Lung (tissue), 17 donors: ENCODE measurements at places on chromosomes 1 and 21. TPM values are rescaled to one million over a fixed set of nuclear protein-coding genes. Genes with fewer than 3 reads are reported as not detected.

- DNase-seq: no peak
- no peaks in the 10 kb centered on the region for H3K36me3 ChIP-seq
- peak overlapping the region; percentile 33 for H3K27ac ChIP-seq
- peaks cover 20% of the 10 kb centered on the region for H3K4me1 ChIP-seq
- H3K4me3 ChIP-seq: no peak overlapping the region
These were observed 96.6 kb upstream of the HNRNPU start for GRCh38 chr1:244960904-244961303.

DNA sequence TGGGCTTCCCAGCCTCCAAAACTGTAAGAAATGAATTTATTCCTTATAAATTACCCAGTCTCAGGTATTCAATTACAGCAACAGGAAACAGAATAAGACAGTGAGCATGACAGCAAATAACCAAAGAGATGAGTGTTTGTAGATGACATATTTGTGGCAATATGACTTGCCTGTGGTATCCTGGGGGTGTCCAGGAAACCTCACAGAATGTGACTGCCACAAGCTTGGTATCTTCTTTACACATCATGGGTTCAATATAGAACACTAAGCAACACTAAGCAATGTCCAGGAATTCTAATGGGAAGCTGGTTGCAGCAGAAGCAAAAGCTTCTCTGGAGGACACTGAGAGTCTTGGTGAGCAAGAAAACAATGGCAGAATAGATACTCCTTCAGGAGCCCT lies 236.4 kb upstream of the BEND5 start:
- no peaks in the 10 kb centered on the region for H3K4me1 ChIP-seq
- H3K27ac ChIP-seq: no peak overlapping the region
- H3K27me3 ChIP-seq: no peaks in the 10 kb centered on the region
- DNase-seq: no peak
- H3K4me3 ChIP-seq: no peak overlapping the region

DNA sequence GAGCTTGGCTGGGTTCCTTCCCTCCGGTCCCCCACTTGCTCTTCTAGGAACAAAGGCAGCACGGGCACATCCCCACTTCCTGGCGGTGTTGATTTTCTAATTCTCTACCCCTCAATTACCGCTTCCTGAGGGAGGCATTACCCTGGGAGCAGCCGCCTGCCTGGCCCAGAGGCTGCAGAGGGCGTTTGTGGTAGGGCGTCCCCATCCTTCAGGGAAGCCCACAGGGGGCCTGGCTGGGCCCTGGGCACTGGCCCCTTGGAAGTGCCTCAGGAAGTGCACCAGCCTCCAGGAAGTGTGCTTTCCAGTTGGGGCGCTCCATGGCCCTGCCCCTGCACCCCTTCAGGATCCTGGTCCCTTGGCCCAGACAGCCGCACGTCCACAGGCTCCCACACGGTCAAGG lies 42.1 kb upstream of the CASZ1 start:
- H3K27me3 ChIP-seq: peaks cover 5% of the 10 kb centered on the region
- H3K4me3 ChIP-seq: no peak overlapping the region
- no peaks in the 10 kb centered on the region for H3K4me1 ChIP-seq
- no peaks in the 10 kb centered on the region for H3K36me3 ChIP-seq

DNA sequence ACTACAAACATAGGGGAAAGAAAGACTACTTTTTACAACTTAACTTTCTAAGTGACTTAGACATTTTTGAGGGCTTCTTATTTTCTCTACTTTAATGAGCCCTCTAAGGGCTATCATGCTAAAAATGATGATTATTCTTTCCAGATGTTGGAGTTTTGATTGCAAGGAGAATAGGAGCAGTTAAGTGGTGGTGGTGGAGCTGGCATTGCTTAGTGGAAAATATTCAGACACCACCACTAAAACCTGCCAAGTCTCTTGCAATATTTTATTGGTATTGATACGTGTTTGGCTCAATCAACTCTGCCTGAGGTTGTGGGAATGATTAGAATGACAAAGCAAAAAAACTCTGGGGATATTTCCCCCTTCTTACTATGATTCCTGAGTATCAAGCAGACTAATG lies 82.6 kb upstream of the PTGFR start:
- H3K4me3 ChIP-seq: no peak overlapping the region
- no peaks in the 10 kb centered on the region for H3K36me3 ChIP-seq
- H3K27me3 ChIP-seq: no peaks in the 10 kb centered on the region
- DNase-seq: no peak

- H3K4me3 ChIP-seq: no peak overlapping the region
- no peaks in the 10 kb centered on the region for H3K27me3 ChIP-seq
- H3K36me3 ChIP-seq: peaks cover 26% of the 10 kb centered on the region
- DNase-seq: no peak
- no peak overlapping the region for H3K27ac ChIP-seq
These were observed 8.0 kb downstream of the C1orf50 start for GRCh38 chr1:42774928-42775526.

- no peak overlapping the region for H3K27ac ChIP-seq
- H3K27me3 ChIP-seq: no peaks in the 10 kb centered on the region
- no peaks in the 10 kb centered on the region for H3K36me3 ChIP-seq
- no peak overlapping the region for H3K4me3 ChIP-seq
- DNase-seq: no peak
- no peaks in the 10 kb centered on the region for H3K4me1 ChIP-seq
These were observed 40.2 kb downstream of the FASLG start for GRCh38 chr1:172699111-172699510.

GRCh38 chr1:239816081-239816782 lies 275.5 kb upstream of the FMN2 start:
- H3K4me3 ChIP-seq: no peak overlapping the region
- no peaks in the 10 kb centered on the region for H3K27me3 ChIP-seq

DNA sequence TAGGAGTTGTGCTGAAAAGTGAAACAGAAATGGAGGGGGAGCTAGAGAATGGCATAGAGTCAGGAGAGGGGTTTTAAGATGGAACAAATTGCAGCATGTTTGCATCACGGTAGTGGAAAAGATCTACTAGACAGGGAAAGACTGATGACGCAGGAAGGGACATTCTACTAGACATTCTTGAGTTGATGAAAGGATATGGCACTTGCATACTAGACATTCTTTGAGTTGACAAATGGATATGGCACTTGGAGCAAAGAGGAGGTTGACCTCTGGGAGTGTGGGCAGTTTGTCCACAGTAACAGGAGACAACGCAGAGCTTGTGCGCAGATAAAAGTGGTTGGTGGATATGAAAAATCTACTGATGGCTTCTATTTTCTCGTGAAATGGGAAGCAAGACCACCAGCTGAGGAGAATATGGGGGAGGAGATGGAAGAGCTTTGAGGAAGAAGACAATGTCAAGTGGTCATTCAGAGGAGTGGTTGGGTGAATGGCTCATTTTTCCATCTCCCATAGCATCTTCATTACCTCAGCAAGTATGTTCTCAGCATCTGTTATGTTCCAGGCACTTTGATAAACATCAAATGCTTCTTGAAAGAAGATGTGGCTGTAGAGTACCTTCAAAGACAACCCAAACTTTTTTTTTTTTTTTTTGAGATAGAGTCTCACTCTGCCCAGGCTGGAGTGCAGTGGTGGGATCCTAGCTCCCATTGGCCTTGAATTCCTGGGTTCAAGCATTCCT lies 2.4 kb upstream of the CTPS1 start:
- no peak overlapping the region for H3K4me3 ChIP-seq
- H3K27ac ChIP-seq: no peak overlapping the region
- DNase-seq: no peak
- peaks cover 6% of the 10 kb centered on the region for H3K4me1 ChIP-seq
- H3K36me3 ChIP-seq: no peaks in the 10 kb centered on the region

- DNase-seq: no peak
- H3K4me3 ChIP-seq: no peak overlapping the region
- no peaks in the 10 kb centered on the region for H3K4me1 ChIP-seq
- H3K27me3 ChIP-seq: no peaks in the 10 kb centered on the region
These were observed 33.4 kb upstream of the NID1 start for GRCh38 chr1:236098267-236098666.

- no peaks in the 10 kb centered on the region for H3K36me3 ChIP-seq
- H3K4me1 ChIP-seq: peaks cover 20% of the 10 kb centered on the region
- no peaks in the 10 kb centered on the region for H3K27me3 ChIP-seq
- no peak overlapping the region for H3K4me3 ChIP-seq
- no peak overlapping the region for H3K27ac ChIP-seq
These were observed 7.0 kb downstream of the KDM5B start for GRCh38 chr1:202801175-202801574.

DNA sequence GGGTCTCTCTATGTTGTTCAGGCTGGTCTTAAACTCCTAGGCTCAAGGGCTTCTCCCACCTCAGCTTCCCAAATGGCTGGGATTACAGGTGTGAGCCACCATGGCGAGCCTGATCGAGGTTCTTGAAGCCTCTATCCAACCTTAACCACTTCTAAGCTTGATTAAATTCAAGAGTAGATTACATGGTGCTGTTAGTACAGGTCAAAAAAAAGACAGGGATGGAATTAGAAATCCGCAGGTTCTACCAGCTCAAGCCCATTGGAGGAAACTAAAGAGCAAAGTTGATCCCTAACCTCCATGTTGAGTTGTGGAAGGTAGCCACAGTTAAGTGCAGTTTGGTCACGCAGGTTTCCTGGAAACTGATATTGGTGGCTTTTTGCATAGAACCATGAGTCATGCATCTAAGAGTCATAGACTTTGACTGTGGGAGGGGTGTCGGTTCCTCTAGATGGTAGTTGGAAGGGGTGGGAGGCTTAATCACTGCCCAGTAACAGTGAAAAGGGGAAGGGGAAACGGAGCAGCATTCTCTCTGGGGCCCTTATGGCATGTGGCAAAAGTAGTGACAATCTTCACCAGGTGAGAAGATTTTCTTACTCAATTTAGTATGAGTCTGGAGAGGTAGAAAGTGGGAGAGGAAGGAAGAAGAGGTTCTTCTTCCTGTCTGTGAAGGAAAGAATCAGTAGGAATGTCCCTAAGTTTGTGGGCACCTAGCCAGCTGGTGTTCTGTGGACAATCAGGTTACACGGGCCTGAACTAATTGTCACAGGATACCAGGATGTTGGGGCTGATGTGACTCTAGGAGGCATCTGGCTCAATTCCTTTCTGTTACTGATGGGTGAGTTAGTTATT lies 7.0 kb downstream of the CD53 start:
- H3K27ac ChIP-seq: no peak overlapping the region
- H3K4me1 ChIP-seq: no peaks in the 10 kb centered on the region
- H3K27me3 ChIP-seq: no peaks in the 10 kb centered on the region
- no peaks in the 10 kb centered on the region for H3K36me3 ChIP-seq

GRCh38 chr1:74681001-74681400 lies 7.4 kb upstream of the ERICH3 start:
- DNase-seq: no peak
- H3K27me3 ChIP-seq: peaks cover 3% of the 10 kb centered on the region
- H3K4me3 ChIP-seq: no peak overlapping the region
- no peak overlapping the region for H3K27ac ChIP-seq

GRCh38 chr21:46093668-46094400 lies 4.1 kb upstream of the COL6A2 start:
- H3K4me3 ChIP-seq: no peak overlapping the region
- H3K27ac ChIP-seq: peak overlapping the region; percentile 69
- H3K36me3 ChIP-seq: no peaks in the 10 kb centered on the region

GRCh38 chr1:163205513-163205912 lies 2.8 kb upstream of the RGS5 start:
- no peak overlapping the region for H3K4me3 ChIP-seq
- no peak for DNase-seq
- no peaks in the 10 kb centered on the region for H3K27me3 ChIP-seq
- no peaks in the 10 kb centered on the region for H3K36me3 ChIP-seq

- no peaks in the 10 kb centered on the region for H3K27me3 ChIP-seq
- DNase-seq: peak; percentile 77
- H3K4me1 ChIP-seq: no peaks in the 10 kb centered on the region
- H3K27ac ChIP-seq: no peak overlapping the region
- H3K4me3 ChIP-seq: peak overlapping the region; percentile 26
- H3K36me3 ChIP-seq: no peaks in the 10 kb centered on the region
These were observed 927 bp downstream of the WNT9A start for GRCh38 chr1:227946624-227947385.

DNA sequence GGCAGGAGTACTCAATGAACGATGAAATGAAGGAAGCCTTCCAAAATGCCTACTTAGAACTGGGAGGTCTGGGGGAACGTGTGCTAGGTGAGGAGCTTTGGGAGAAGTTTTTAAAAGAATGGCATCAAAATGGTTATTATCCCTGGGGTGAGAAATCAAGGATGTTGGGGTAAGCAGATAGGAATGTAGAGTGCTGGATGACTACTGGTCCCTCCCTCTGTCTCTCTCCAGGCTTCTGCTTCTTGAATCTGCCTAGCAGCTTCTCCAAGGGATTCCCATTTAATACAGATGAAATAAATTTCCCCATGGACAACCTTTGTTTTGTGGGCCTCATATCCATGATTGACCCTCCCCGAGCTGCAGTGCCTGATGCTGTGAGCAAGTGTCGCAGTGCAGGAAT lies 19.0 kb upstream of the CASQ1 start:
- H3K27me3 ChIP-seq: no peaks in the 10 kb centered on the region
- no peak overlapping the region for H3K27ac ChIP-seq
- no peaks in the 10 kb centered on the region for H3K36me3 ChIP-seq
- H3K4me1 ChIP-seq: no peaks in the 10 kb centered on the region
- no peak for DNase-seq
- H3K4me3 ChIP-seq: no peak overlapping the region

GRCh38 chr1:224435318-224435763 lies 744 bp upstream of the WDR26 start:
- peak overlapping the region; percentile 68 for H3K4me3 ChIP-seq
- H3K4me1 ChIP-seq: no peaks in the 10 kb centered on the region
- H3K27ac ChIP-seq: peak overlapping the region; percentile 93
- H3K27me3 ChIP-seq: no peaks in the 10 kb centered on the region

DNA sequence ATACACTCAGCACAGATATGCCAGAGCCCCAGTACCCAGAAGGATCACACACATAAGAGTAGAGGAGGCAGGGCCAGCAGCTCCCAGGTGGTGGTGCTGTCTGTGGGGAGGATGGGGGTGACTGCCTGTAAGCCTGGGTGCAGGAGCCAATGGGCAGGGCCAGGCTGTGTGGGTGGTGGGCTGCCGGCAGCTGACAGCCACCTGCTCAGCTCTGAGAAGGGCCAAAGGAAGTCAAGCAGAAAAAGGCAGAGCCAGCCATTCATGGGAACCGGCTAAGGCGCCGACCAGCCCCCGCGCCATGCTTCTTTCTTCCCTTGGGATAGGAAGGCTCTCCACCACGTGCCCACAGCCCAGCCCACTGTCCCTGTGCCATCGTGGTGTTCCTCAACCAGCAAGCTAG lies 14.1 kb downstream of the PIK3C2B start:
- no peak for DNase-seq
- H3K4me3 ChIP-seq: no peak overlapping the region
- H3K27me3 ChIP-seq: no peaks in the 10 kb centered on the region
- H3K4me1 ChIP-seq: peaks cover 32% of the 10 kb centered on the region
- no peaks in the 10 kb centered on the region for H3K36me3 ChIP-seq
- H3K27ac ChIP-seq: no peak overlapping the region

DNA sequence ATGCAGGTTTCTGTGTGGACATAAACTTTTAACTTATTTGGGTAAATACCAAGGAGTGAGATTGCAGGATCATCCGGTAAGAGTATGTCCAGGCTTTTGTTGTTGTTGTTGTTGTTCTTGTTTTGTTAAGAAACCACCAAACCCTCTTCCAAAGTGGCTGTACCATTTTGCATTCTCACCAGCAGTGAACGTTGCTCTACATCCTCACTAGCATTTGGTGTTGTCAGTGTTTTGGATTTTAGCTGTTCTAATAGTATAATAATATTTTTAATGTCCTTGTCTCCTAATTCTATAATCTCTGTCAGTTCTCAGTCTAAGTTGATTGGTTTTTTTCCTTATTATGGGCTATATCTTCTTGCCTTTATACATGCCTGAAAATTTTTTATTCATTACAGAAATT lies 37.8 kb downstream of the TENT5C start:
- H3K4me3 ChIP-seq: no peak overlapping the region
- H3K4me1 ChIP-seq: no peaks in the 10 kb centered on the region
- no peaks in the 10 kb centered on the region for H3K27me3 ChIP-seq
- H3K36me3 ChIP-seq: no peaks in the 10 kb centered on the region

RCSD1 gene
- total RNA-seq: 22.7 TPM

ATP1A2 gene
- 4.8 TPM for total RNA-seq

ERO1B gene
- total RNA-seq: 15.3 TPM

AKIRIN1 gene
- total RNA-seq: 30.1 TPM

TCHH gene
- 0.03 TPM for total RNA-seq

ZBTB8OS gene
- 40.1 TPM for total RNA-seq

CFHR4 gene
- not detected for total RNA-seq
